ENCODE measurements at places on chromosomes 13 and 19.

DNA sequence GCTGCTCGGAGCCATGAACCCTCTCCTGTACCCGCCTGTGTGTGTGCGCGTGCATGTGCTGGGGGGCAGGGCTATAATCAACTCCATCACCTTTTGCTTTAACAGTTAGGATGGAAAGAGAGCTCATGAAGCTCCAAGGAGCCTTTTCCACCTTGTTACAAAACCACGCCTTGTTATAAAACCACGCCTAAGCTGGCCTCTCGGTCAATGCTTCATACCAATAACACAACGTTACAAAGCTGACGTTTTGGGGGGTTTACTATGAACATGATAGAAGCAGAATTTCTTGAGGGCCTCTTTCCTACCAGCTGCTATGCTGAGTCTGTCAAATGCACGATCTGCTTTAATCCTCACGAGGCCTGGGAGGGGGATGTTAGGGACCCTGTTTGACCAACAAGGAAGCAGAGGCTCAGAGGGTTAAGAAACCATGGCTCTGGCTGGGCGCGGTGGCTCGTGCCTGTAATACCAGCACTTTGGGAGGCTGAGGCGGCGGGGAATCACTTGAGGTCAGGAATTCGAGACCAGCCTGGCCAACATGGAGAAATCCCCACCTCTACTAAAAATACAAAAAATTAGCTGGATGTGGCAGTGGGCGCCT, 11.9 kb downstream of the CAPS start:
- no peak for DNase-seq

DNA sequence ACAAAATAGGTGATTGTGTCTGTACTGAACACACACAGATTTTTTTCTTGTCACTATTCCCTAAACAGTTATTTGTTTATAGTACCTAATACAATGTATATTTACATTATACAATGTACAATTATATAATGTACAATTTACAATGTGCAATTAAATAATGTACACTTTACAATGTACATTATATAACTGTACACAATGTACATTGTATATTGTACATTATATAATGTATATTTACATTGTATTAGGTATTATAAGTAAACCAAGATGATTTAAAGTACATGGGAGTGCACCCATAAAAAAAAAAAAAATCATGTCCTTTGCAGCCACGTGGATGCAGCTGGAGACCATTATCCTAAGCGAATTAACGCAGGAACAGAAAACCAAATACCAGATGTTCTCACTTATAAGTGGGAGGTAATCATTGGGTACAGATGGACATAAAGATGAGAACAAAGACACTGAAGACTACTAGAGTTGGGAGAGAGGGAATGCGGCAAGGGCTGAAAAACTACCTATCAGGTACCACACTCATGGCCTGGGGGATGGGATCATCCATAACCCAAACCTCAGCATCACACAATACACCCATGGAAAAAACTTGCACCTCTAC, 68.1 kb downstream of the ABCC4 start:
- DNase-seq = no peak

- DNase-seq = no peak
Observed at GRCh38 chr19:43644181-43644580, 4.5 kb upstream of the CADM4 start.

DNA sequence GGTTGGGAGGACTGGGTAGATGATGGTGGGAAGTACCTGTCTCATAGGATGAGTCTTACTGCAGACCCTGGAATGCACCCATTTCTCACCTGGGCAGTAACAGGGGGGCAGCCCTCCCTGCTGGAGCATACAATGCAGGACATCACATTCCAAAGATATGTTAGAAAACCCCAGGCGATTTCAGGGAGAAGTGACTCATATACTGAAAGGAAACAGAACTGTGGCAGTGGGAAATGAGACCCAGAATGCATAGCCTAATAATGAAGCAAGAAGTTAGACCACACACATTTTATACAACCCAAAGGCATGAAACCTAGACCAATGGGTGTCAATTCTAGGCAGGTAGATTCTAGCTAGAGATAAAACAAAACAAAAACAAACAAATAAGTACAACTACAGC, 402.7 kb downstream of the IRS2 start:
- no peak for DNase-seq

DNA sequence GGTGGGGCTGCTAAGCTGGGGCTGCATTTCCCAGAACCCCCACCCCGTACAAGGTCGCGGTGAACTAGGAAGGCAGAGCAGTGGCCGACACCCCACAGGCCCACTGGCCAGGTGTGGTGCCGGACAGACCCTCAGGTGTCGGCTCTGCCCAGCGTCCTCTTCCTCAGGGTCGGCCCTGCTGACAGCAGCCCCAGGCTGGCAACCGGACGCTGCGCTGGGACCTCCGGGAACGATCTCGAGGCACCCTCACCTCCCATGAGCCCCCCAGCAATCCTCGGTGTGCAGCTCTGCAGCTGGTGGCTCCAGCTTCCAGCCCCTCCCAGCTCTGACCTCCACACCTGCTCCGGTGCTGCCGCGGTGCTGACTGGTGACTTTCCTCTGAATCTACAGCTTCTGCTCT, 142.9 kb upstream of the SPACA7 start:
- no peak for DNase-seq

GRCh38 chr13:40640845-40641458, 25.5 kb downstream of the FOXO1 start:
- peak; percentile 18 for DNase-seq

DNA sequence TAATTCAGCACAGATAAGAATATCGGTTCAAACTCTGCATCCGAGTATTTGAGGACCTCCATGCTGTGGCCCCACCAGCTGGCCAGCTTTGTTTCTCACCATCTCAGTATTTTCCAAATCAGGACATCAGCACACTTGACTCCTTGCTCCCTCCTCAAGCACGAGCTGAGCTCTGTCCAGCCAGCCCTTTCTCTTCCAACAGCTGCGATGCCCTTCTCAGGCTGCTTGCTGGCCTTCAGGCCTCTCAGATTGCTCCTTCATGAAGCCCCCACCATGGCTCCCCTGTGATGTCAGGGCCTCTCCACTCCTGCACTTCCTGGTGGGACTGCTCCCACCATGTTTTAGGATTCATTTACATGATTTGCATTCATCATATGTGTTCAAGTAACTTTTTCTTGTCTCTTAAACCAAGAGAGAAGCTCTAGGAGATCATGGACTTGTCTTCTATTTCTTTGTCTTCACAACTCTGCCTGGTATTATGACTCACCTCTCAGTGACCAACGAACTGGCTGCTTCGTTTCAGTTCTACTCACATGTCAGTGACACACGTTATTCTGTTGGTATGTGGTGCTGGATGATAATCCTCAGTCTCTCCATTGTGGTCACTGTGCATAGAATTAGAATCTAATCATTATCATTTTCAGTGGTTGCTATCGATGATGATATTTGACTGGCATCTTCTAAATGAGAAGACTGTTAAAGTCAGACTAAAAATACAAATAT, 471.7 kb downstream of the EFNB2 start:
- no peak for DNase-seq

DNA sequence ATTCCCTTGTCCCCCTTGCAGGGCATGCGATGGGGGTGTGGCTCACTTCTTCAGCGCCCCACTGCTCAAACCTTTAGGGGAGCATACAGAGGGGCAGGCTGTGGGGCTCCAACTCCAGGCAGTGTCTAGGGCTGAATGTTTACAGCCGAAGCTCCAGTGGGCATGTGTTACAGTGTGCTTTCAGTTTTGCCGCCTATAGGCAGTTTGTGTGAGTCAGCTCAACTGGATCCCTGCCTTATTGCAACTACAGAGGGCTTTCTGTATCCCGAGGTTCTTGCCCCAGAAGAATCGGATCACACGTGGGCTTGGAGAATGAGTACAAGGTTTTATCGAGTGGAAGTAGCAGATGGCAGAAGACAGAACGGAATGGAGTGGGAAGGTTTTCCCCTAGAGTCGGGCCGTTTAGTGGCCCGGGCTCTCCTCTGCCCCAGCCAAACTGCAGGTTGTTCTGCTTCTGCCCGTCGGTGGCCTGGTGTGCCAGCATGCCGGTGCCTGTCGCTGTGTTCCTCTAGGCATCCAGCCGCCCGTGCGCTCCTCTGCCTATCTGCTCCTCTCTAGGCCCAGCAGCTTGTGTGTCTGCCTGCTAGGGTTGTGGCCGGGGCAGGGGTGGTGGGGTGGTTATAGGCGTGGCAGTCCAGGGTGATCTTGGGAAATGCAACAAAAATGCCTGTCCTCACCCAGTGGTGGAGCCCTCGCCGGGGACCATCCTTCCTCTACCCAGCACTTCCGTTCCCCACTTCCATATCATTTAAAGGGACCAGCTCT, 435.9 kb upstream of the SGCG start:
- no peak for DNase-seq

- DNase-seq = no peak
Observed at GRCh38 chr19:4974880-4975469, 6.1 kb downstream of the KDM4B start.

GRCh38 chr19:43439032-43439708, 24.5 kb downstream of the TEX101 start:
- DNase-seq = no peak

DNA sequence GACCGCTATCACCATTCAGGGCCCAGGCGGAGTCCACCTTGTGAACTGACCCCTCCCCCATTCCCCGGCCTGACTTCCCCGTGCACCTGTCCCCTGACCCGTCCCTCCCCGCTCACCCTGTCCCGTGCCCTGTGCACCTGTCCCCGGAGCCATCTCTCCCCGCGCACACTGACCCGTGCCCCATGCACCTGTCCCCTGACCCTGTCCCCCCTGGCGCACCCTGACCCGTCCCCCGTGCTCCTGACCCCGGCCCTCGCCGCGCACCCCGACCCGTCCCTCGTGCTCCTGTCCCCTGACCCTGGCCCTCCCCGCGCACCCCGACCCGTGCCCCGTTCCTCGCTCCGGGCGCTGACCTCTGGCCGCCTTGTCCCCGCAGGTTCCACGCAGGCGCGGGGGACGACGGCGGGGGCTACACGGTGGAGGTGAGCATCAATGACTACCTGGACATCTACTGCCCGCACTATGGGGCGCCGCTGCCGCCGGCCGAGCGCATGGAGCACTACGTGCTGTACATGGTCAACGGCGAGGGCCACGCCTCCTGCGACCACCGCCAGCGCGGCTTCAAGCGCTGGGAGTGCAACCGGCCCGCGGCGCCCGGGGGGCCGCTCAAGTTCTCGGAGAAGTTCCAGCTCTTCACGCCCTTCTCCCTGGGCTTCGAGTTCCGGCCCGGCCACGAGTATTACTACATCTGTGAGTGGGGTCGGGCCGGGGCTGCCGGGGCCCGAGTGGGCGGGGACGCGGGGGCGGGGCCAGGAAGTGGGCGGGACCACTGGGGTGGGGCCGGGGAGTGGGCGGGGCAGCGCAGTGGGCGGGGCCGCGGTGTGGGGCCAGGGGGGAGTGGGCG, 9.7 kb downstream of the EFNA2 start:
- DNase-seq = no peak

DNA sequence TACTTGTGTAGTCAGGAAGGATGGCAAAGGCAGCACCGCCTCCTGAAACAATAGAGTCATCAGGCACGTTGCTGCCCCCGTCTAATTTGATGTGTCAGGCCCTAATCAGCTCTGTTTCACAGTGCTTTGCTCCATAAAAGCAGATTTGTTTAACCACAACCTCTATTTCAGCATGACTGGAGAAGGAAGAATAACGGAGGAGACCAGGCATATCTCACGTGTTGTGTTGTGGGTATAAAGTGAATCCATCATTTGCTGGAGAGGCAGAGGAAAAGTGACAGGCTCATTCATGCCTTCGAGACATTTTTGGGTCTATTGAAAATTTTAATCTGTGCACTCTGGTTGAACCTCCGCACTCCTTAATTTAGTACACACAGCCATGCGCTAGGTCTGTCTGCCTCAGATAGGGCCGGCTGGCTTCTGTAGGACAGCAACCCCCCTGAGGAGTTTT, 940.4 kb upstream of the SLC10A2 start:
- no peak for DNase-seq

- DNase-seq = no peak
Observed at GRCh38 chr19:19095691-19096090, 31.9 kb downstream of the SLC25A42 start.

DNA sequence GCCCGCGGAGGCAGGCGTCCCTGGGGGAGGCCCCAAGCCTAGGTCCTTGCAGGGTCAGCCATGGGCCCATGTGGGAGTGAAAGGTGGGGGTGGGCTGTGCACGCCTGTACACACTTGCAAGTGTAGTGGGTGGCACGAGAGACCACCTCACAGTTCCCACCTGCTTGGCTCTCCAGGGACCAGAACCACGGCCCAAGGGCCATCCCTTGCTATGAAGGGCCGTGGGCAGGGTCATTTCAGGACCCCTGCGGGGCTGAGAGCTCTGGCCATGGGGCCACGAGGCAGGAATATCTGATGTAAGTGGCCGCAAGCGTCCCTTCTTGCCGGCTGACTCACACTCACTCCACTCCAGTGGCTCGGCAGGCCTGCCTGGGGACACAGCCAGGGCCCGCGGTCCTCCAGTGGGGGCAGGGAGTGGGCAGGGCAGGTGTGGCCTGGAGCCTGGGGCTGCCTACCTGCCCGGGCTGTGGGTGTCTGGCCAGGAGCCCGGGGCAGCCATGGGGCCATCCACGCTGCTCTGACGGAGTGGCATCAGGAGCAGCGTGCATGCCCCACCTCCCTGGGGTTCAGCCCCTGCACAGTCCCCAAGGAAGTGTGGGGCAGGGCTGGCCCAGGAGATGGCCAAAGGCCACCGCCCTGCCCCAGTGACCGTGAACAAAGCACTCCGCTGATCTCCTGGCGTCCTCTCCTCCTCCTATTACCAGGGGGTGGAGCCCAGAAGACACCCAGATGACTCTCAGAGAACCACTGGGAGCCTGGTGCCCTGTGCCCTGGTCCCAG, 8.6 kb upstream of the MKNK2 start:
- no peak for DNase-seq

- DNase-seq = no peak
Observed at GRCh38 chr13:49607761-49608160, 20.5 kb upstream of the ARL11 start.

- DNase-seq = no peak
Observed at GRCh38 chr13:95485045-95485517, 67.4 kb upstream of the CLDN10 start.

DNA sequence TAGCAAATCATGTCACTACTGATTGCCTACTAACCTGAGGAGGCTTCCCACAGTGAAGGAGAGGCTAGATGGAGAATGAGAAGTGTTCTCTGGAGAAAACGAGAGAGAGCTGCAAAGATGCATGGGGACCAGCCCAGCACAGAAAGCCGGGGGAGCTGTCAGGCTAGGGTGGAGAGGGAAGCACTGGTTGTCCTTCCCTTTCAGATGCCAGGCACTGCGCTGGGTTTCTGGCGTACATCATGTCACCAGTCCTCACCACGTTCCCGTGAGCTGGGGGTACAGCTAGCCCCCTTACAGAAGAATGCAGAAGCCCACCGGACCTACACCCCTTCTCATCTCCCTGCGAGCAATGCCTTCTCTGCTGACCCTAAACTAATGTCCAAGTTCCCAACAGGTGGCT, 86.0 kb downstream of the STK24 start:
- no peak for DNase-seq

All from stimulated activated CD4-positive, alpha-beta T cell treated with anti-CD3 and anti-CD28 coated beads, Interleukin-1b, Interleukin-23, amount 100 ng/mL, for 24 hours (primary cell).